ENCODE measurements at places on chromosomes 5 and 9.

DNA sequence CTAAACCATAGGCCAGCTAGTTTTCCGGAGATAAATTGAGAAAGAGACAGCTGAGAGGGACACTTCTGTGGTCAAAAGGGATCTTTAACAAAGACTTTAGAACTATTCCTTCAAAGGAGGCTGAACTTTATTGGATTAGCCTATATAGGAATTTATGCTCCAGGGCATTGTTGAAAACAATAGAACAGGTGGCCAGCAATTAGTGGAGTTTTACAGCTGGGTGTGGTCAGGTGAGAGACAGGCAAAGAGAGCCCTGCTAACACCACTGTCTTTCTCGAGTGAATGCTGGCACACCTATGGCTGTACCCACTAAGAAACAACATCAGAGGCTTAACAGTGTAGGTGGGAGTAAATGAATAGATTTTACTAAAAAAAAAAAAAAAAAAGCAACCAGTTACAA lies 16.7 kb upstream of the TLR4 start:
- DNase-seq = no peak

- DNase-seq = no peak
Observed at GRCh38 chr5:137665678-137666460, 70.0 kb downstream of the KLHL3 start.

DNA sequence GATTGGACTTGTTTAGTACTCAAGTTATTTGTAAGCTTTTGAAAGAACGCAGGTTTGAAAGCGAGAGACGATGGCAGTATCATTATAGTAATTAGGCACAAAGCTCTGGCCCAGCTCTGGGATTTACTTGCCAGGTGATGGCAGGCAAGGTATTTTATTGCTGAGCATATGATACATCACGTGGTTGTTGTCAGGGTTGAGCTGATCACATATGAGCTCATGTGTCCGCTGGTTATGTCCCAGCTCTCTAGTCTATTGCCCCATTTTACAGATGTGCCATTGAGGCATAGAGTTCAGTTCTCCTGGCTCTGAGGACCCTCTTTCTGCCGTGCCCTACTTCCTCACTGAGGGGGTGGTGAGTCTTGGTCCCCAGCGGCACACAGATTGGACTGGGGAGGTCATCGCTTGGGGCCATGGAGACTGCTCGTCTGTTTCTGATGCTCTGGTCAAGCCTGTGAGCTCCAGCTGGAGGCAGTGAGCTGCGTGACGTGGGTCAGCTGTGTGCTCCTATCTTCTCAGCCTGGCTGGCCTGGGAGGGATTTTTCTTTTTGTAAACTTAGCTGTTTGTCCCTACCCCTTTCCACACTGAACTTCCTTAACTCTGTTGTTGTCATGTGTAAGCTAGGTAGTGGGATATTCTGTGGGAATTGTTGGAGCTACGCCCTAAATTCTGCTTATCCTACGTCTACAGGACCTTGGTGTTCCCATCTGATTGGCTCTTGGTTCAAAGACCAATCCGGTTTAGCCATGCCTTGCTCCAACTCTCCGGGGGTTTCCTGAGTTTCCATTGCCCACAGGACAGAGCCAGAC lies 2.2 kb downstream of the NXNL2 start:
- DNase-seq = no peak

DNA sequence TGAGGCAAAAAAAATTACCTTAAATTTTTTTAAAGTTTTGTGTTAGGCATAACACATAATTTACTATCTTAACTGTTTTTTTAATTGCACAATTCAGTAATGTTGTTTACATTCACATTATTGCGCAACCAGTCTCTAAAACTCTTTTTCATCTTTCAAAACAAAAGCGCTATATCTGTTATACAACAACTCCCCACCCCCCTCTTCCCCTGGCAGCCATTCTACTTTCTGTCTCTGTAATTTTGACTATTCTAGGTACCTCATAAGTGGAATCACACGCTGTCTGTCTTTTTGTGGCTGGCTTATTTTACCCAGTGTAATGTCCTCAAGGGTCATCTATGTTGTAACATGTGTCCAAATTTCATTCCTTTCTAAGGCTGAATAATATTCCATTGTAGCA lies 241.5 kb upstream of the DMRT1 start:
- no peak for DNase-seq

- DNase-seq = no peak
Observed at GRCh38 chr5:103394676-103395075, 136.1 kb downstream of the MACIR start.

DNA sequence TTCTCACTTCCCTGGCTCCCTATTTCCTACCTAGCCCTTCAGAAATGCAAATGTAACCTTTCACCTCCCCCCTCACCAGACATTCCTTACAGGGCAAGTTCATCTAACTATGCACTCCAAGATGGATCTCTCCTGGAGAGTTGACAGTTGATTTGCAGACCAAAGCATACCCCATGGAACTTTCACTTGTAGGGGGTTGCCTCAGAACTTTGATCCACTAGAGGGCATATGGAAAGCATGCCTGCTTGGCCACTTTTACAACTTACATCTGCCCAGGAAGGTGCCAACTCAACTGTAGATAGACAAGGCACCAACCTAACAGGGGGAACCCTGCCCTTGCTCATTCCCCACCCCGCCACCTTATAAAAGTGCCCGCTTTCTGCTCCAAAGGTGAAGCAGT lies 187.8 kb downstream of the NXNL2 start:
- DNase-seq = peak; percentile 44

DNA sequence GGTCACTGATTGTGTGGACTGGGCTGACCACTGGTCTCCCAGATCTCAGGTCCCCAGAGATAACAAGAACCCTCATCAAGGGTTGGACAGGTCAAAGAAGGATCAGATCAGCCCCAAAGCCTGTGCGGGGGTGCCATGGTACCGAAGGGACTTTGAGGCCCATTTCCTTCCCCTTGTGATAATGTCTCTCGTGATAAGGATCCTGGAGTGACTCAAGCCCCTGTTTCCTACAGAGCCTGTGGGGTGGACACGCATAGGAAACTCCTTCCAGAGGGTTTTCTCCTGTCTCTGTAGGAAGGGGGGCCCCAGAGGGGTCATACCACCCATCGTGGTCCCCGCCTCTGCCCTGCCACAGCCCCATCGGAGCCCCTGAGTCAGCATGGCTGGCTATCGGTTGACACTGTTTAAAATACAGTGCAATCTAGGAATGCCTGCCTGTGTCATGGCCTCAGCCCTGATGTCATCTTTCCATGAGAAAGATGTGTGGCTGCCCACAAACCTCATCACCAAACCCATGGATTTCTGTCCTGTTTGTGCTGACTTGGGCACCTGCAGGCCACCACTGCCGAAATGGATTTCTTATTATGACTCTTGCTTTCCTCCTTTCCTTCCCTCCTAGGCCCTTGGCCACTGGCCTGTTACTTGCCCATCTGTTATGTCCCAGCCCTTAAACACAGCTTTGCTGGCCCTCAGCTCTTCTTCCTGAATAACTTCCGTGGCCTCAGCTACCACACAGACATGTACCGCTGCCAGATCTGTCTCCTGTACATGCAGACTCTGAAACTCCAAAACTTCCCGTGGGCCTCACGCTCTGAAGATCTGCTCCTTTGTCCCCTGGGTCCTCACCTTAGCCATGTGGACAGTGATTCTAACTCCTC lies 2.9 kb upstream of the CSF2 start:
- peak; percentile 42 for DNase-seq

DNA sequence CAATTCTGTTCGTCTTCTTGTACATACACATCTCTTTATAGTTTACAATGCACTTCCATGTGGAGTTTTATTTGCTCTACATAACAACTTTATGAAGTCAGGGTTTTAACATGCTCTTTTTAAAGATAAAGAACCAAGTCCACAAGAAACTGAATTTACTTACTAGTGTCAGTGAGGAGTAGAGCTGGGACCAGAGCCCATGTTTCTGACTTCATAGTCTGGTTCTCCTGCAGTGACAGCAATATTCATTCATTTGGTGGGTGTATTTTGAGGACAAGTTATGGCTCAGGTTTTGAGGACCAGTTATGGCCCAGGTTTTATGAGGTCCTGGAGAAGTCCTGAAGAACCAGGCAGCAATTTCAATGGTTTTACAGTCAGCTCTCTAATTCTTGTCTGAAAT lies 481.9 kb upstream of the TNC start:
- no peak for DNase-seq

DNA sequence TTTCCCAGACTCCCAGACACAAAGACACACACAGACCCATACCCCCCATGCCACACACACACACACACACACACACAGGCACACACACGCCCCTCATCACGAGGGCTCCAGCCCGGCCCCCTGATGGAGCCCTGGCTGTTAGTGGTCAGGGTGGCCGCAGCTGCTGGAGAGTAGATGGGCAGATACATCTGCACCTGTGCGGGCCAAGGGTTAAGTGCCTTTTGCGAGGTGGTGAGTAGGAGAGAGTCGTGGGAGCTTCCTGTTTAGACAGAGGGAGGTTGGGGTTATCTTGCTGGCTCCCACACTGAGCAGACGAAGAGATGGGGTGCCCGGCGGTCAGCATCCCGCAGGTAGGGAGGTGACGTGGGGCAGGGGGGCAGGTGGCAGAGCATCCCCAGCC lies 8.2 kb downstream of the PRRX2 start:
- no peak for DNase-seq

DNA sequence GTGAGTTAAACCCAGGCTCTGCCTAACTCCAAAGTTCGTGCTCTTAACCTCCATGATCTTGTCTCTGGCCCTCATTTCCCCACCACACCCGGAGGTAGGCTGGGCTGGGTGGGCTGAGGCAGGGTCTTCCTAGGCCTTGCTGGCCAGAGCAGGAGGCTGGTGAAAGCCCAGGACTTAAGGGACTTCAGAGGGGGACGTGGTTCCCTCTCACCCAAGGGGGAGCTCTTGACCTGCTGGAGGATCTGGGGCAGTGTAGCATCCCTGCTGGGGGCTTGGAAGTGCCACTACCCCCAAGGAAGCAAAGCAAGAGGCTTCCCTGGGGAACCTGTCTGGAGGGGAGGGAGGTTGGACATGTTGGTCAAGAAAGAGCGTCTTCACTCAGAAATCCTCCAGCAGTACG lies 14.7 kb downstream of the PITX1 start:
- DNase-seq = no peak

GRCh38 chr5:168772316-168772961 lies 193.3 kb upstream of the PANK3 start:
- DNase-seq = no peak

Data from EL (cell line).